ENCODE measurements at places on chromosomes 7 and 10.

DNA sequence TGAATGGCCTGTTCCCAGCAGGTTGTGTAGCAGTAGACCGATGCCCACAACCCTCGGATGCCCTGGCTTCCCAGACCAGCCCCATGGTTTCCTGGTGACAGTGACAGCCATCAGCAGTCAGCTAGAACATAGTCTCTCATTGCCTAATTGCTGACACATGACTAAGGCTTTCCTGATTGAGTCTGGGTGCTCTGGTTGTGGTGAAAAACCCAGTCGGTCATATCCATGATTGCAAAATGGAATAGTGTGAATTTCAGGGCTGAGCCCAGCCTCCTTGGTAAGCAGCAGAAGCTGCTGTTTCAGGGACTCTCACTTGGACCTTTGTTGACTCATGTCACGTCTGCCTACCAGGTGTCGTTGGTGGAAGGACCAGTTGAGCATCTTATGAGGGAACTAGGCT lies 36.6 kb downstream of the POR start:
- no peak for DNase-seq

DNA sequence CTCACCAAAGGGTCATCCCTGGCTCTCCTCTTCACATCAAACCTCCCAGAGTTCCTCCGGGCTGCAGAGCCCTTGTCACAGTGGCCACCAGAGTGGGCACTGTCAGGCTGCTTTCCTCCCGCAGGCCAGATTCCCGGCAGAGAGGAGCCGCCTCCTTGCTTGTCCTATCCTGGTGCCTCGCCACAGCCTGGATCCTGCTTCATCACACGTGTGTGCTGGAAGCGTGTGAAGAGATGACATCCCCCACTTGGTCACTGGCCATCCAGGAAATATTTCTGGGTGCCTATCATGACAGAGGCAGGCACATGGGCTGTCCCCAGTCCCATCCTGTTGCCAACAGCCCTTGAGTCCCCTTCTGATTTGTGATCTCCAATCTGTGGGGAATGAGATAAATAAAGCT lies 15.0 kb downstream of the INSIG1 start:
- DNase-seq = no peak

DNA sequence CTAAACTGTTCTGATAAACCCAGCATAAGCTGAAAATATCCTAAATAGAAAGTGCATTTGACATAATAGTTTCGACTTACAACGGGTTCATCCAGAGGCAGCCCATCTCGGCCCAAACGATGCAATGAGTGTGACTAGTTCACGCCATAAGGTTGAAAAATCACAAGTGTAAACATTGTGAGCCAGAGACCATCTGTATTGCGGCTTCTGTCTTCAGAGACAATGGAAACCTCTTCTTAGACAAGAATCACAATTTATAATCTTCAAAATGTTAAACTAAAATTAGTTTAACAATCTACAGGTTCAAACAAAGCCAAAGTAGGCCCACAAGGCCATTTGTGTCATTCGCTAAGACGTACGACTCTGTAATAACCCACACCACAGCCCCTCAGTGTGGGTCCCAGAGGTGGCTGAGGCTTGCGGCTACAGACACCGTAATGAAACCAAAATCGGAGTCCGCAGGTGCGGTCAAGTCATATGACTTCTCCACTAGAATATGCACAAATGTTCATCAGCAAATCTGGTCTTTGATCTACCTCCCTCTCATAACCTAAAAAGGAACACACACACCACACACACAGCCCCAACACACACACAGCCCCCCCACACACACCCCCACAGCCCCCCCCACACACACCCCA lies 81.8 kb downstream of the DIP2C start:
- DNase-seq = no peak

- DNase-seq = no peak
Measured at GRCh38 chr7:108448584-108449505, 7.4 kb downstream of the NRCAM start.

GRCh38 chr7:11170175-11170574 lies 196.5 kb downstream of the PHF14 start:
- DNase-seq = no peak

- DNase-seq = no peak
Measured at GRCh38 chr7:144529269-144529926, 125.9 kb upstream of the NOBOX start.

GRCh38 chr7:42181566-42181965 lies 55.4 kb downstream of the GLI3 start:
- DNase-seq = no peak

DNA sequence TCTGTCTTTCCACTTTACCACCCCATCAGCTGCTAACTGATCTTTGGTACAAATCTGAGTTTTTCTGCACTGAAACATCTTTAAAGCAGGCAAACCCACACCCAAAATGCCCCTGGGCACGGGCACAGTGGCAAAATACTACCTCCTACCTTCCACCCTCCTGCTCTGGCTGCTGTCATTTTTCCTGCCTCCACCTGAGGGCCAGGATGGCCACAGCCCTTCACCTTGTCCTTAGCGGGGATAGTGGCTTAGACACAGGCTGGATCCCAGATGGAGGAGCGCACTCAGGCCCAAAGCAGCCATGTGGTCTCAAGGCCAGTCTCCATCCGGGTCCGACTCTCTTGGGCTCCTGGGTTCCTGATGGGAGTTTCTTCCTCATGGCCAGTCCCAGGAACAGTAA lies 98.3 kb downstream of the HIF1AN start:
- no peak for DNase-seq

DNA sequence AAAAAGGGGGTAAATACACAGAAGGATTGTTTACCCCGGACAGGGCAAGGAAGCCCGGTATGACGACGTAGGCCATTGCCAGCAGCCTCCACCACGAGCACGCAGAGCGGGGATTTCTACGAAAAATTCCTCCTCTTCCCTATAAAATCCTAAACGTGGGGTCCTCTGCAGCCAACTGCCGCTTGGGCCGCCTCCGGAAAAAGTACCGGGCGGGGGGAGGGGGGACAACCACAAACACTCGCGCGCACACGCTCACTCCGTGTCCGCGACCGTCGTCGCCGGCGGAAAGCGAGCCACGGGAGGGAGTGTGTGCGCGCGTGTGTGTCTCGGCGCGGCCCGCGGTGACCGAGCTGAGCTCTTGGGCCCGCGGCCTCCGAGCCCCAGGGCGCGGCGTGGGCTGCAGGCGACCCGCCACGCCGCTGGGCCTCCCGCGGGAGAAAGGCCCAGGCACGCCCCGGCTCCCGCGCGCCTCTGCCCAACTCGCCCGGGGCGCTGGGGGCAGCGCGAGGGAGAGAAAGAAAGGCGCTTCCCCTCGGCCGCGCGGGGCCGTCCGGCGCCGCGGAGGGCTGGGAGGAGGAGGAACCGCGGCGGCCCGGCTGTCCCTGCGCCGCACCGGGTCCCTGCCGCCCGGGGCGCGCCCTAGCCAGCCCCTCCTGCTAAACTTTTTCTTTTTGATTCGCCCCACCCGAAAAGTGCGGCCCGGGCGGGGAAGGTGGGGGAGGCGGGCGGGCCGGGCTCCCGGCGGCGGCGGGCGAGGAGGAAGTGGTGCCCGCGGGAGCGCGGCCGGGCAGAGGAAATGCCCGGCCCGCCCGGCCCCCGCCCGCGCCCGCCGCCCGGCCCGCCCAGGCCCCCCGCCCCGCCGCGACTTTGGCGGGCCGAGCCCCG lies 1.5 kb downstream of the CTBP2 start:
- DNase-seq = no peak

DNA sequence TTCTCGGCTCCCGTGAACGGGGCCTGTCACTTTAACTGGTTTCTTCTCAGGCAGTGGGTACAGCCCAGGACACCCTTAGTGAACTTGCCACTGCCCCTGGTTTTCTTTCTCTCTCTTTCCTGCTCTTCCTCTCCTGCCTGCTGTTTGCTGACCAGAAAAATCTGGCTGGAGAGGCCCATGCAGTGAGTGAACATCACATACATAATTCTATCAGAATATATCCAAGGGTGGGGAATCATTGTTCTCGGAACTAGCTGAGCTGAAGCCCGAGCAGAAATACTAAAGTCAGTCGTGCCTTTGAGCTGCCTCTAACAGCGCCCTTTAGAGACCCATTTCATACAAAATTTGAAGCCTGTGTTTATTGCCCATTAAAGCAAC lies 501.5 kb upstream of the GALNT17 start:
- no peak for DNase-seq

DNA sequence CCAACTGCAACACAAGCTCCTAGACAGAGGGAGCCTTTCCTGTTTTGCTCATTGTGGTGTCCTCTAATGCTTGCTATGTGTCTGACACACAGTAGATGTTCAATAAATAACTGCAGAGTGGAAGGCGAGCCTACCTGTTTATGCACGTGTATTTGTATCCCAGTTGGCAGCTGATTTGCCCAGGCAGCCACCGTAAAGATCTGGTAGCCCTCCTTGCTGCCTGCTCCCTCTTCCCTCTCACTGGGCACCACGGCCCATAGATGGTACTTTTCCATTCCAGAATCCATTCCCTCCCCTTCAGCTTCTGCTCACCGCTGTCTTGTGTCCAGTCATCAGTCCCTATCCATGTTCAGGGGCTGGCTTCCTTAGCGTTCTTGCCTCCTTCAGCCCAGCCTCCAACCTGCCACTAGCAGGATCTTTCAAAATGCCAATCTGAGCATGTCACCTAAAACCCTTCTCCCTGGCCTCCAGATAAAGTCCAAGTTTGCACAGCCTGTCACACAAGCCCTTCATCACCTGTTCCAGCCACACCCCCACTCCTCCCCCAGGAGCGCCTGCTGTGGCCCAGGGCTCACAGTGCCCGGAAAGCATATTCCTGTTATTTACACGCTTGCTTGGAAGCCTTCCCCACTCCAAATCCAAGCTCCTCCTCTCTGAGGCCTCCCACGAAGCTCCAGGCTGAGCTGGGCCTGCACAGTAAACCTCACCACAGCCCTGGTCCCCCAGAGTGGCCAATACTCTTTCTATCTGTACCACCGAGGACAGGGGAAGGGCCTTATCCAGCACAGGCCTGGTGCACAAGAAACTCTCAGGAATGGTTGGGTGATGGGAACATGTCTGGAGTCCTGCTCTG lies 21.0 kb downstream of the ZCCHC24 start:
- no peak for DNase-seq

GRCh38 chr7:97155897-97156418 lies 38.5 kb downstream of the SDHAF3 start:
- DNase-seq = no peak

All from stimulated activated effector memory CD8-positive, alpha-beta T cell treated with anti-CD3 and anti-CD28 coated beads, Interleukin-12 subunit alpha, Interleukin-12 subunit beta, amount 100 ng/mL, for 72 hours (primary cell).